ENCODE measurements at places on chromosomes 12 and 14.

DNA sequence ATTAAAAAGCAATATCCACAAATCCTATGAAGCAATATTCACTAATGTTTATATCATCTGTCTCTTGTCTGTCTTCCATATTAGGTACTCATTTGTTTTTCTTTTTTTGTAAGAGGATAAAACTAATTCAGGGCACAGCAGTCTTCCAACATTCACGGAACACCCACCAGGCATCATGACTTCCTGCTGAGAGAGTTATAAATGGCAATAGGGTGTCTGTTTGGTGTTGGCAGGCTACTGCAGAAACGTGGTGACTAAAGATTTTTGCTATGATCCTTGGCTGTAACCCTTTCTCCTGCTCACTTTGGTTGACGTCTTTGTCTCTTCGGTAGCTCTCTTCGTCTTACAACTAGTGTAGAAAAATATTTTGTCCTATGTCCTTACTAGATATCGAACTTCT, 860.6 kb upstream of the MGAT4C start:
- no peak for DNase-seq

DNA sequence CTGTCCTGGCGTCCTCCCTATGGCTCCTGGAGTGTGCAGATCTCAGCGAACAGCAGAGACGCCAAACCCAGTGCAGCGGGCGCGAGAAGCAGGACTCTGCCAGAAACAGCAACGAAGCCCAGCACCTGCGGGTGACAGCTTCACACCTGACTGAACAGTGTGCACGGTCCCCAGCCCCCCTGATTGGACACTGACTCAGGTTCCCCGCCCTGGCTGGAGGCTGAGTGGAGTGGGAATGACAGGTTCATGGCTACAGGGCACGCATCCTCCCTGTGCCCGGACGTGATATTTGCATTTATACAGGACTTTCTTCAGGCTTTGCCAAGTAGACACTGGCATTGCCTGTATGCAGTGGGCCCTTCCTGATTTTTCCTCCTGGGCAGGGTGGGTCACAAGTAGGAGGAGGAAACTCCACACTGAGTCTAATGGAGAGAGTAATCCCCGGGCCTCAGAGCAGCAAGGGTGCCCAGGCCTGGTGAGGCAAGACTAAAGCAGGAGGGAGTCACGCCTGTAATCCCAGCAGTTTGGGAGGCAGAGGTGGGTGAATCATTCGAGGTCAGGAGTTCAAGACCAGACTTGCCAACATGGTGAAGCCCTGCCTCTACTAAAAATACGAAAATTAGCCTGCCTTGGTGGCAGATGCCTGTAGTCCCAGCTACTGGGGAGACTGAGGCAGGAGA, 71.6 kb downstream of the ASCL4 start:
- DNase-seq = no peak

DNA sequence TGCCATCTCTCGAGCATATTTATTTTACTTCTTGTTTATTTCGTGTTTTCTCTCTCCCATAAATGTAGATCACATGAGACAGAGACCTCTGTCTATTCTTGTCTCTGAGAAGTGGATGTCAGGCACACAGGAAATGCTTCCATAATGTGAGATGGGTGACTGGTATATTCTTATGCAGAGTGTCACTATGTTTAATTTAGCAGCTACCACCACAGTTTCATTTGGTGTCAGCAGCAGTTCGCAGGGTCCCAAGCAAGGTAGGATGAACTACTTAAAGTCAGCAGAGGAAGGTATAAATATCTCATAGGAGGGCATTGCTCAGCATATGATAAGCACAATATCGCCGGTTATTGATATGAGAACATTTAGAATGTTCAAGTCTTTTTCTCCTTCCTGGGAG, 180.9 kb upstream of the CNTN1 start:
- no peak for DNase-seq

DNA sequence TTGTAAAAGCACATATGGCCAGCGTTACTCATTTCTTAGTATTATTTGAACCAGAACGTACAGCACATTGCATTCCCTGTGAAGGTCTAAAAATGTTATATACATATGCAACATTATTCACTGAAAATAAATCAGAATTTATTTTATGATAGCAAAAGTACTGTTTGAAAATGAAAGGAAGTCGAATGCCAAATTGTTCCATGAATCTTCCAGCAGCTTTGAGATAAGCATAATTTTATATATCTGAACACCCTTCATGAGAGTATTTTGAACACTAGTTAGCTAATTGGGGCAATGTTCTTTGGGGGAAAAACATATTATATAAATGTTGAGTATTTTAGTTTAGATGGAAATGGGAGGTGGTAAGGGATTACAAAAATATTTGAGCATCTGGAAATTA, 300.7 kb upstream of the SYT1 start:
- DNase-seq = no peak

DNA sequence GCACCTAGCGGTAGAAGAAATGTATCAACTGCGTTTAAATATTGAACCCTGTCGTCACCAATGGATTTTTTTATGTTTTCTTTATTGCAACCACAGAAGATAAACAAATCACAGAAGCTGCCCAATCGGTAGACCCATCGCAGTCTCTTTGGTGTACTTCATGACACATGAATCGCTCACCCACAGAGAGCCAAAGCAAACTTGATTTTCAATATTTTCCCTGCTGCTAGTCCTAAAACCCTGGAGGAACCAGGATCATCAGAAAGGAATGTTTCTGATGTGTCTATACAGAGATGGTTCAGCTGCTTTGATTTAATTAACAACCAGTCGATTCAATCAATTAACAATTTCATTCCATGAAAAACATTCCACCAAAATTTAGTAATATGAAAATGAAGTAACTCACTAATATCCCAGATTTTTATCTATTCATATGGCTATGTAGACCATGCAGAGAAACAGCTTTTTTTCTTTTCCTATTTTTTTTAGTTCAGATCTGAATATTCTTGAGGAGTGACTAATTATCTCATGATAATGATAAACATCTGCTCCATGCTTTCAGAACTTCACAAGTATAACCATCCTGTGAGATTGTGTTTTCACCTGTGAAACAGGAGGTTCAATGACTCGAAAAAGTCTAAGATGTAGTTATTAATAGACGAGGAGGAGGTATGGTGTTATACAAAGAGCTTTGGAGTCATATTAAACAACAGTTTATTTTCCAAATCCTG, 46.1 kb downstream of the DIO2 start:
- no peak for DNase-seq

- DNase-seq = no peak
Observed at GRCh38 chr12:116244001-116244400, 33.5 kb downstream of the MED13L start.

GRCh38 chr14:68786491-68787091, 6.3 kb downstream of the ZFP36L1 start:
- no peak for DNase-seq

GRCh38 chr12:104439137-104439536, 17.6 kb upstream of the CHST11 start:
- DNase-seq = no peak

DNA sequence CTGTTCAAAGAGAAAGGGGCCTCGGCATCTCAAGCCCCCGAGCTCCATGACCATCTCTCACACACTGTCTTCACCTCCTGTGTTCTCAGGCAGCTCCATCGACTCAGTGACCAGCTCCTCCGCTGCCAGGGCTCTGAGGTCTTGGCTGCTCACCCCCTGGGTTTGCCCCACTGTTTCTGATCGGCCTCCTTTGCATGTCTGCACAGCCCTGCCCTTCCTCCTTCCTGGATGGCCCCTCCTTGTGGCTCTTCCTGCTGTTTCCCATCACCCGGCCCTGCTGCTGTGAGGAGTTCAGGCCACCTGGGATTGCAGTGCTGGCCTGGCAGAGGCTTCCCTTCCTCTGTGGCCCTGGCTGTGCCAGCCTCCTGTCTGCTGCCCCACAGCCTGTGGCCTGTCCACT, 38.1 kb upstream of the PIWIL1 start:
- DNase-seq = no peak

DNA sequence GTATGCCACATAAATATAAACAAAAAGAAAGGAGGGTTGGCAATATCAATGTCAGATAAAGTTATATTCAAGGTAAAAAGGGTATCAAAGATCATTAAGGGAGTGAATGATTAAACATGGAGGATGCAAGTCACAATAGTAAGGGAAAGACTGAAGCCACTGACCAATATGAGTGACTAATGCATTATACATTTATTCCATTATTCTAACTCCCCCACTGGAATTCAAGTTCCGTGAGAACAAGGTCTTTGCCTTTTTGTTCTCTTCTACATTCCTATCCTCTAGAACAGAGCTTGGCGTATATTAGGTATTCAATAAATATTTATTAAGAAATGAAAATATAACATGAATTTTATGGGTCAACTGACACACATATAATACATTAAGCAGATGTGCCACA, 30.7 kb downstream of the MAP4K5 start:
- no peak for DNase-seq
